ENCODE measurements at places on chromosomes 12 and 14.

DNA sequence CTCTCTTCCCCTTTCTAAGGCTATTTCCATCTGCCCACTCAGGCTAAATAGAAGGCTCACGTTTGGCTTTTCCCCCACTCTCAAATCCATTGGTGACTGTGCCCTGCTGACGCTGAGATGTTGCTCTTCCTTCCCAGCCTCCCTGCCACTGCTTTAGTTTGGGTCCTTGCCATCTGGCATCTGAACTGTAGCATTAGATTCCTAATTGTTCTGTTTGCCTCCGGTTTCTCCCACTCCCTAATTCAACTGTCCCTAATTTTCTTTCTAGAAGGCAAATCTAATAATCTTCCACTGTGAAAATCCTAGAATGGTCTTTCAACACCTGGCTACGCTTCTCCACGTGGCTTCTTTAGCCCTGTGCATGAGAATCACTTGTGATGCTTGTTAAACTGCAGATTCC, 37.6 kb upstream of the SMOC1 start:
- no peak for DNase-seq

DNA sequence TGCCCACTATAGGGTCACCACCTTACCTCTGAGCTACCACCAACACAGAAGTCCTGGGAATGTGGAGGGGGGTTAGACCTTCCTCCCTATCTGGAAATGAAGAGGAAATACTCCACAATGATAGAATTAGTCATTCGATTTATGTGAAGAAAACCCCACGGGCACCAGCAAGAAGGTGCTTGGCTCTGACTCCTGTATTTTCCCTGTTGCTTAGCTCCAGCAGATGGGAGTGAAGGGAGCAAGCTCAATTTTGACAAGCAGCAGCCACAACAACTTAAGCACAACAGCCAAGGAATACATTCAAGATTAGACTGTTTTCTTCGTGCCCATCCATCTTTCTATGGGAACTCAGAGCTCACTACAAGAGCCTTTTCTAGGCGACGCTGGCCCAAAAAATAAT, 191.7 kb downstream of the SPTSSA start:
- no peak for DNase-seq

DNA sequence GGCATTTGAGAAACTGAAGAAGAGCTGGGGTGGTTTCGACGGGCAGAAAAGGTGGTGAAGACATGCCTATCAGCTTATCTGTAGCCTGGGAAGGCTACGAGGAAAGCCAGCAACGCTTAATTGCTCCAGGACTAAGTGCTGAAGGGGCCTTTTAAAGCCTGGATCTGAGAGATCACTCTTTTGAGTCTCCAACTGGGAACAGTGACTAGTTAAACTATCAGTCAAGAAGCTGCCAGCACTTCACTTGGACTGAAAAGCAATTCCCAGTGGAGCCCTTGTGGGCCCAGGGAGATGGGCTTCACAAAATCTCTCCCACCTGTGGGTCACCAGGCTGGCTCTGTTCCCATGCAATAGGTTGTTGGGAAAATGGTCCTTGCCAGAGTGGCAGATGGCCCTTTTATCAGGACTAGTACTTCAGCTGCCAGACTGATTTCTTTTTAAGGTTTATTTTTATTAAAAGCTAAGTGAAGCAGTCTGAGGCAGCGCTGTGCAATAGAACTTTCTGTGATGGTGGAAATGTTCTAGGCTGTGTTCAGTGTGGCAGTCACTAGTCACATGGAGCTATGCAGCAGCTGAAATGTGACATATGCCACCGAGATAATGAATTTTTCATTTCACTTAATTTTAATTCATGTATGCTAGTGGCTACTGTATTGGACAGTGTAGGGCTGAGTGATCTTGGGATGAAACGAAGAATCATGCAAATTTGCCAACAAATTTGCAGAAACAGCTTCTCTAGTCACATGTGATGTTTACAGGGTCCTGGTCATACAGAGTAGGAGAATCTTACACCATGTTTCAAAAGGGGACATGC, 276.8 kb downstream of the PCNX1 start:
- DNase-seq = no peak

DNA sequence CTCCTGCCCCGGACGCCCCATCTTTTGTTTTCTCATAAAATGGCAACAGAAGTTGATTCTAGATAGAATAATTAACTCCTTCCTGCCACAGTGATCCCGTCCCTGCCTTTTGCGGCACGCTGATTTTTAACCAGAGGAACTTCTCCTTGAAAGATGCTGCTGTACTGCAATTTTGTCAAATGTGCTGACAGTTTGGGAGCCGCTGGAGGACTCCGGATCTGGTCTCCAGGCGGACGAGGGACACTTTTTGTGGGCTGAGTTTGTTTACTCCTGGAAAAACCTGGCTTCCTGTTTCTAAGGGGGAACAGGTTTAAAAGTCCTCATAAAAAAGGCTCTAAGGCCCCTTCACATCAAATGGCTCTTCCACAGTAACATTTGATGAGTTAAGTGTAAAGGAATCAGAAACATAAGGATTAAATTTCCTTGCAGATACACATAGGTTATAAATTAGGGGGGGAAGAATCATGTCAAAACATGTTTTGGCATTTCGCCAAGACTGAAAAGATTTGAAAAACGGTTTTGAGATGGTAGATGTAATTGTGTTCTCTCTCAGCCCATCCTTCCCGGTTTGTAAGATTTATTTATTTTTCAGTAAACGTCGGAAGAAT, 15.5 kb downstream of the FZD10 start:
- no peak for DNase-seq

- no peak for DNase-seq
Measured at GRCh38 chr12:11730299-11731041, 81.0 kb downstream of the ETV6 start.

All from posterior vena cava (tissue), 2 donors.